ENCODE measurements at places on chromosomes 3 and 15.

GRCh38 chr3:159586571-159587202 lies 401.9 kb upstream of the IL12A start:
- DNase-seq: no peak

DNA sequence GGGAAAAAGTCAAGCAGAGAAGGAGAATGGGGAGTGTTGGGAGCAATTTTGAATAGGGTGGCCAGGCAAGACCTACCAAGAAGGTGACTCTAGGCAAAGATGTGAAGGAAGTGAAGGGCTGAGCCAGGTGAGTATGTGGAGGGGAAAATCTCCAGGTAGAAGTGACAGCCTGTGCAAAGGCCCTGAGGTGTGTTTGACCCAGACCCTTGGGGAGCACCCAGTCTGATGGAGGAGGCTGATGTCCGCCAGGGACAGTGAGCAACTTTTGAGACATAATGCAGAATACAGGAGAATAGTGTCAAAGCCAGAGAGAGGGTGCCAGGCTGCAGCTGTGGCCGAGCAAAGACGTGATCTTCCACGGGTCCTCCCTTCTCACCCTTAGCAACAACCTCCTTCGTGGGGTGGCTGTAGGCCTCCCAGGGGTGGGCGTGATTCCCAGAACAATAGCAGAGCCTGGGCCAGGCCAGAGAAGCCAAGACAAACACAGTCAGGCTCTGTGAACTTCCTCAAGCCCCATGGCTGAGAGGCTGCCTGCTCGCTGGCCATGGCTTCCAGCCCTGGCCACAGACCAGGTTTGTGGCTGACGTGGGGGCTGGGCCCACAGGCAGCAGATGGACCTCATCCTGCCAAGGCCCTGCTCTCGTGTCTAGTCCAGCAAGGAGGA lies 58.1 kb downstream of the SLC6A6 start:
- DNase-seq: no peak

DNA sequence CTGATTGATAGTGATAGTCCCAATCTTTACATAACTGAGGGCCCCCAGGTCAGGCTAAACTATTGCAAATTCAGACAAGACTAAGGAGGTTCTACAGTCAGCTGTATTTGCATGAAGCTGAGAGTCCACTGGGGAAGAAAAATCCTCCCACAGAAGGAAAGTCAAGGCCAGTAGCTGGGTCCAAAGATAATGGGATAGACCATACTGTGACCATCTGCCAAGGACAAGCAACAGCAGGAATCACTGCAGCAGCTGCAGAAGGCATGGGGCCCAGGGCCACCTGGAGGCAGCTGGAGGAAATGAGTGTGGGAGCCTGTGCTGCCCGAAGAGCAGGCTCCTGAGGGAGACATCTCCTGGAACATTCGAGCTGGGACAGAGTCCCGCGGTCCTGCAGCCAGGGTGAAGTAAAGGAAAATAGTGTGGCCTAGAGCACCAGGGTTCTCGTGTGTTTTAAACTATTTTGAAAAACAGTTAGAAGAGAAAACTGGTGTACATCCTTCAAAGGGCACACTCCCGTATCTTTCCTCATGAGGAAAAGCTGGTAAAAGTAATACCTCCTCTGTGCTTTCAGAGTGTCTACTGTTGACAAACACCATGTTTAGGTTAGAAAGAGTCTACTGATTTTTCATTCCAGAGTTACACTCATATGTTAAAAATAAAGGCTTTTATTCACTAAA lies 13.2 kb upstream of the TMEM212 start:
- DNase-seq: no peak

DNA sequence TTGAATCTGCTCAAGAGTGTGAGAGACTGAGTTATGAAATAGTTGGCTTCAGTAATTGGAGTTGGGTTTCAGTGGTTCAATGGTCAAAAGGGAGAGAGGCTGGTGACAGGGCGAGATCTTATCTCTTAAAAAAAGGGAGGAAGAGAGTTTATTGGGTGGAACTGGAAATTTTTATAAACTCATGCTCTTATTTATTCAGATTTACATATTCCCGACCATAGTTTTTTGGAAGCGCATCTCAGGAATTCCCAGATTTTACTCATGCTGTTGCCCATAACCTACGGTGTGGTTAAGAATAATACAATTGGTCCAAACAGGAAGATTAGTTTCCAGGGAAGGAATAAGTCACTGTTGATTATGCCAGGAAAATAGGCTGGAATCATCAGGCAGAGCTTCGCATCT lies 41.4 kb downstream of the CD200 start:
- DNase-seq: no peak

DNA sequence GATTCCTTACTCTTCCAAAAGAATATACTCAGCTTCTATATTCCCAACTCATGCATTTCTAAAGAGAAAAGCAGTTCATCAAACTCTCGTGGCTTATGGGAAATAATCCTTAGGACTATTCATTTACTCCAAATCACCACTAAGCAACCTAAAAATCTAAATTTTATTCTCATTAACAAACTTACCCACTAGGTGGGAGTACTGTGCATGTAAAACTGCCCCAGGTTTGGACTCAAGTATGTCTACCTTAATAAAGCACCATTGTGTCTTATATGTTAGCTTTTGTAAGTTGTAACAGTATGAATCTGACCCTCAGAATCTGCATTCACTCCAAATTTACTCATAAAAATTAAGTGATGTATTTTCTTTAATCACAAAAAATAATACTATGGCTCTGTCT lies 25.3 kb downstream of the RAD18 start:
- no peak for DNase-seq

- DNase-seq: no peak
Measured at GRCh38 chr15:29355477-29355876, 85.9 kb upstream of the NSMCE3 start.
